ENCODE measurements at places on chromosomes 4 and X.

GRCh38 chr4:83657336-83657735 lies 121.4 kb downstream of the GPAT3 start:
- no peak for DNase-seq

DNA sequence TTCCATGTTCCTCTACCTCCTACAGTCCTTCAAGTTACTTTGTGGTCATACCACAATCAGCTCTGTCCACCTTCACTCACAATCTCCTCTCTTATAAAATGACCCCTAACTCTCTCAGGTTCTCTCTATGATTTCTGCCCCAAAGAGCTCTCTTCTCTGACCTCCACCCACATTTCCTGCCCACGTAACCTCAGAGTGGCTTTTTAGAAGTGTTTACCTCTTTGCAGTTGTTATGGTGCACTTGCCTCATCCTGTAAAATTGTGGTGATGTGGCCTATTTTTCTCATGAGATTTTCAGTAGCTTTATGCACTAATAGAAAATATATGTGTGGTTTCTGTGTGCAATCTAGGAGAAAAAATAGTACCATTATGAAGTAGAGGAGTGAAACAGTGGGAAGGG lies 215.8 kb downstream of the PACRGL start:
- DNase-seq = no peak

DNA sequence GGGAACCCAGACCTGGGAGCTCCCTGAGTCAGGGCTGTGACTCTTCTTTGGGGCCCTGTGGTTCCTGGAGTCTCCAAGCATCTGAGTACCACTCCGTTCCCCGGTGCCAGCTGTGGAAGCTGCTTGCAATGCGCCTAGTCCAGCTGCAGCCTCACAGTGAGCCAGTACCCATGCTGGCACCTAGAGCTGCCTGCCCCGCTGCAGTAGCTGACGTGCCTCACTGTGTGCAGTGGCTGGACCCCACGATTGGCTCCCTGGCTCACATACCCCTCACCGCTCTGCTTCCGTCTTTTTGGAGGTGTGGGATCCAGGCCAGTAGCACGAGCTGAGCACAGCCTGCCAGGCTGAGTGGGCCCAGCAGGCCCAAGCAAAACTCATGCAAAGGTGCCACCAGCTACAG lies 32.1 kb upstream of the PAGE1 start:
- DNase-seq = no peak

DNA sequence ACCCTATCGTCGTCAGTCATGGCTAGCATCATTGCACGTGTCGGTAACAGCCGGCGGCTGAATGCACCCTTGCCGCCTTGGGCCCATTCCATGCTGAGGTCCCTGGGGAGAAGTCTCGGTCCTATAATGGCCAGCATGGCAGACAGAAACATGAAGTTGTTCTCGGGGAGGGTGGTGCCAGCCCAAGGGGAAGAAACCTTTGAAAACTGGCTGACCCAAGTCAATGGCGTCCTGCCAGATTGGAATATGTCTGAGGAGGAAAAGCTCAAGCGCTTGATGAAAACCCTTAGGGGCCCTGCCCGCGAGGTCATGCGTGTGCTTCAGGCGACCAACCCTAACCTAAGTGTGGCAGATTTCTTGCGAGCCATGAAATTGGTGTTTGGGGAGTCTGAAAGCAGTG lies 1.6 kb downstream of the ZCCHC12 start:
- no peak for DNase-seq

DNA sequence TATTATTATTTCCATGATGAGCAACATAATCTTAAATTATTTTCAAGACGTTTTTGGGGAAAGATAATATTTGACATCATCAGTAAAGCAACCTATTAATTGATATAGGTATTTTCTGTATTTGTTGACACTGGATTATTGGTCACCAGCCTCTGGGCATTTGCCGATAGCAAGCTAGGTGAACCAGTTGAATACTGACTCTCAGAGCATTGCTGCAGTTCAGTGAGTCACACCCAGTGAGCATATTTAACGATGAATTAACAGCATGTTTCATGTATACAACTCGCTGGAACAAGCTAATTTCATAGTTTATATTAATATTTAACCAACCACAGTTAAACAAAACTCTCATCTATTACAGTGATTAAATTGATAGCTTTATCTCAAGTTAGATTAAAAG lies 1006.0 kb upstream of the DIAPH2 start:
- no peak for DNase-seq

DNA sequence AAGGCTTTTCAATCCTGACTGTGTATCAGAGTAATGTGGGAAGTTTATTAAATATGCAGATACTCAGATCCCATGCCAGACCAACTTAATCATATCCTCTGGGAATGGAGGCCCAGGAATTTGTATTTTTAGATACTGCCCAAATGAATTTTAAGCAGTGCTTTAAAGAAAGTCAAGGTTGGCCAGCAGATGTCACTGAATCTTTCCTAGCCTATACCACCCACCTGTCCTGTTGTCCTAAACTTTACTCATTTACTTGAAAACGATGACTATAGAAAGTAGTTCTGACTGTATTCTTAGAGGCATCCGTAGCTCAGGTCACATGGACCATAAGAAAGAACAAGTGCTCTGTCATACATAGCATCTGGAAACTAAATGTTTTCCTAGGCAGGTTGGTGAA lies 79.9 kb downstream of the AMOT start:
- DNase-seq = no peak

DNA sequence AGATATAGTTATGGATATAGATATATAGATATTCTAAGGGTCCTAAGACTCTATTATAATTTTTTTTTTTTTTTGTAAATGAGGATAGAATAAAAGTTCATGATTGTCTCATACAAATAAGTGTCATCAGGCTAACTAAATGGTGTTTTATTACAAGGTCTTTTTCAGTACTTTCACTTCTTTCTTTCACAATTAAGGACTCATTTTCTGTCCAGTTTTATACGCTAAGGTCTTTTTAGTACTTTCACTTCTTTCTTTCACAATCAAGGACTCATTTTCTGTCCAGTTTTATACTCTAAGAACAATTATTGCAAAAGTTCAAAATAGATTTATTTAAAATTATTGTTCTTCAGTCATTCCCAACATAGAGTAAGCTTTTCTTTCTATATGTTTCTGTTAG lies 32.7 kb downstream of the RUFY3 start:
- no peak for DNase-seq

DNA sequence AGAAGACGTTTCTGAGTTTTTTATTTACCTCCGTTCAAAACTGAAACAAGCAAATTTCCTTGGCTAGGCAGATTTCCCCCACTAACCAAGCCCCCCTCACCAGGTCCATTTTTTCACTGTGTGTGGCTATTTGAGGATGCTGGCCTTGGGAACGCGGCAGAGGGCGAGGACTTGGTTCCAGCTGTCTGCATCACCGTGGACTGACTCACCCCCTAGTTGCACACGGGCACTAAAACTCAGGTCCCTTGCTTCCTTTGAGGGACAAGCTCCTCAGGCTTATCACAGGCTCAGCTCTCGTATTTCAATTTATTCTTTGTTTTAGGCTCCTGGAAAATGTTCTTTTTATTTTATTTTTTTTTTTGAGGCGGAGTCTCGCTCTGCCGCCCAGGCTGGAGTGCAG lies 8.4 kb upstream of the MTNR1A start:
- no peak for DNase-seq

- no peak for DNase-seq
Measured at GRCh38 chr4:22130741-22131140, 182.2 kb upstream of the KCNIP4 start.

GRCh38 chr4:117987464-117987863 lies 46.8 kb upstream of the NDST3 start:
- DNase-seq = no peak

GRCh38 chrX:115896362-115896761 lies 274.2 kb upstream of the AGTR2 start:
- no peak for DNase-seq

DNA sequence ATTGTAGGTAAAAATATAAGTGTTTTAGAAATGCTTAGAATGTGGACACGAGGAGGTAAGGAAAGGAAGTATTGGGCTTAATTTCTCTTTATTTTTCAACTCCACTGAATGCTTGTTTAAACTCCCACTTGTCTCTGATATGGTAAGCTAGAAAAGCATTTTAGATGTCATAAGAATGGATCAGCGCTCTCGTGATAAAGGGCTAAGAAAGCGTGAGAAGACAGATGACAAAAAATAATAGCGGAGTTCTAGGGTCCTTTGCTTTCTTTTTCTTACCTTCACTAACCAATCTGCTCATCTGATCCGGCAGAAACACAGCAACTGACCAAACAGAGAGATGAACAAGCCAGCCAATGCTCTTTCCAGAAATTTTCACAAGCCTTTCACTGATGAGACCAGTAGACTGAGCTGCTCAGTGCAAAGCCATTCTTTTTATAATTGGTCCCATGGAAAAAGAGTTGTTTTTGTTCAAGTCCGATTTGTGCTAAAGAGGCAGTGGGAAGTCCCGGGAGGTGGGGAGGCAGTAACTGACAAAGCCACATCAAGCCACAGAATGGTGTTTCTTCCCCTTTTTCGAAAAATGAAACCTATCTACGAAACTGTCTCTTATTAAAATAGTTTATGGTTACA lies at the start of gene TASL:
TASL (minus strand) TSS at position 405 of the 630 bp plus-strand sequence. CDS start 17,411 bp downstream, outside the sequence.
- no peak for DNase-seq

DNA sequence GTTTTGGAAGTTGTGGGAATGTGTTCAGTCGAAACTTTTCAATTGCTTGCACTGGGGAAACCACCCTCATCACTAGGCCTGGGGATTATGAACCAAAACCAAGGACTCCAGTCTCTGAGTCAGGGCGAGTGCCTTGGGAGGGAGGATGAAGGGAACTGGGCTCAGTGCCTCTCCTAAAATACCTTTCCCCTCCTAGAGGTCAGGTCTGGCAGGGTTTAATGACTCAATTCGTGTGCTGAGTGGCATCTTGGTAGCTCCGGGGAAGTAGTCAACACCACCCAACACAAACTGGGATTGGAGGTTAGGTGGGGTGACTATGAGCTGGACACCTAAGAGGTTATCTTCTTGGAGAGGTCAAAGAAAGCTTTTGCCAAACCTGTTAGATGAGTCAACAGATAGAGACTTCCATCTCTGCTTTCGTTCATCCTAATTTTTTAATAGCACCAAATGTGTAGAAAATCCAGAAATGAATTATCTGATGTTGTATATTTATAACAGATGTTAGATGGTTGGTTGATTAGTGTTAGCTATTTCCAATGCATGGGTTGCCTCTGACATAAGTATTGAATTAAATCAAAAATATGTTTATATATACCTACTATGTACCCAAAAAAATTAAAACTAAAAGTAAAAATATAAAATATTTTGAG lies 202.8 kb downstream of the SHROOM3 start:
- DNase-seq = no peak

- no peak for DNase-seq
Measured at GRCh38 chr4:119604266-119604665, 24.3 kb downstream of the PDE5A start.

DNA sequence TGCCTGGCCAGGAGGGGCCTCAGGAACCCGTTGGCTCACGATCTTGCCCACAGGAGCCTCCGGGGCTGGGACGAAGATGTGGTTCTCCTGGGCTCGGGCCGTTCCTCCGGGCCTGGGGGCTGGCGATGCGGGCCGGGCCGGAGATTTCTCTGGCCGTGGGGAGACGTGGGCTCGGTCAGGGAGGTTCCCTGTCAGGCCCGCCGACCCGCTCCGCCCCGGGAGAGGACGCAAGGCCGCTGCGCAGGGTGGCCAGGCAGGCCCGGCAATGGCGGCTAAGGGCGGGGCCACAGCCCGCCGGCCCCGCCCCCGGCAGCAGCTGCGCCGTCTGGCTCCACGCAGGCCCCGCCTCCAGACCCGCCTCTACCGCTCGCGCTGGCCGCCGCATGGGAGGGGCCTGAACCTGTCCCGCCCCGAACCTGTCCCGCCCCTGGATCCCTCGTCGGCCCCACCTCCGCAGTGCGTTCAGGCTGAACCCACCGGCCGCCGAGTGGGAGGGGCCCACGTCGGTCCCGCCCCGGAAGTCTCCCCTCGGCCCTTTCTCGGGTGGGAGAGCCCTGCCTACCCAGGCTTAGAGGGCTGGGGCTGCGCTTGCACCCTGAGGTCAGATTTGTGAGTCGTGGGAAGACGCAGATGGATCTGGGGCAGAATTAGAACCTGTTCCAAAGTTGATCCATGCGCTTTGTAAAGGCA lies at the start of gene FAM3A:
FAM3A (minus strand) TSS at position 267 of the 690 bp plus-strand sequence. CDS start 460 bp downstream, outside the sequence.
- DNase-seq = peak; percentile 93

DNA sequence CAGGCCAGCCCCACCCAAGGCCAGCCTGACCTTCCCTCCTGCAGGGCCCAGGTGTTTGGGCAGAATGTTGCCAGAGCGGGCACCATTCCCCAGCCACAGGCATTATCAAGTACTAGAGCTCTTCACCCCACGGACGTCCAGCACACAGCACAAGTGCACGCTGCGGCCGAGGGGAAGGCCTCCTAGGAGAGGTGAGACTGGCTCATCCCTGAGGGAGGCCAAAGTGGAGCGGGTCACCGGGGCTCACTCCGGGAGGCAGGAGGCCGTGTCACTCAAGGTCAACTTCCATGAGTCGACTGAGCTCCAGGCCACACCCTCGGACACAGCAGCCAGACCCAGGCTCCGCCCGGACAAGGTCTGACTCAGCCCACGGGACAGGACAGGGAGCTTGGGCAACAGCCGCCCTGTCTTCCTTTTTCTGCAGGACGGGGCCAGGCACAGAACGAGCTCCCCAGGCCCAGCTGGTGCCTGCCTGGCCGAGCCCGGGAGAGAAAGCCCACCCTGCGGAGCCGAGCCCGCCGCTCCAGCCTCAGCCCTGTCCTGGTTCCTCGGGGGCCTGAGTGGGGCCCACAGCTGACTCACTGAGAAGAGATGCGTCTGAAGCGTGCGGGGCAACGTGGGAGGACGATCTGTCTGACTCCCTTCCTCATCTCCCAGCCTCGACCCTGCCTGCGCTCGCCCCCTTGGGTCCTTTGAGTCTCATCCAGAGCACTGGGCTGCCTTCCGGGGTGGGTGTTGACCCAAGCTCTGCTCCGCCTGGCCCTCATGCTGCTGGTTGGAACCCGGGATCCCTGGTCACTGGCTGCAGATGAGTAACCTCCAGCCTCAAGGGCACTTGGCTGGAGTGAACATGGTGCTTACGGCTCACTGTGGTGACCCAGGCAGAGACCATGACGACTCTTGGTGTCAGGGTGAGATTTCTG lies 1.6 kb downstream of the SLC49A3 start:
- DNase-seq = peak; percentile 93
